Thoracic aorta endothelial cell (primary cell): ENCODE measurements at places on chromosomes 6 and 20. TPM values are rescaled to one million over a fixed set of nuclear protein-coding genes. Genes with fewer than 3 reads are reported as not detected.

TMEM74B gene
- 0.13 and 0.79 TPM in 2 replicates for total RNA-seq

PAK5 gene
- total RNA-seq, result not detected in 2 replicates

DEF6 gene
- total RNA-seq, result 0.13 and 0.65 TPM in 2 replicates

PGK2 gene
- not detected in 2 replicates for total RNA-seq

SIRPD gene
- total RNA-seq, result not detected in 2 replicates

SAMD3 gene
- total RNA-seq, result not detected in 2 replicates

CPXM1 gene
- total RNA-seq, result 0.13 and 0.14 TPM in 2 replicates
